ENCODE measurements at places on chromosomes 7 and 10.

GRCh38 chr7:11557627-11558026 lies 274.4 kb downstream of the THSD7A start:
- no peak for DNase-seq

DNA sequence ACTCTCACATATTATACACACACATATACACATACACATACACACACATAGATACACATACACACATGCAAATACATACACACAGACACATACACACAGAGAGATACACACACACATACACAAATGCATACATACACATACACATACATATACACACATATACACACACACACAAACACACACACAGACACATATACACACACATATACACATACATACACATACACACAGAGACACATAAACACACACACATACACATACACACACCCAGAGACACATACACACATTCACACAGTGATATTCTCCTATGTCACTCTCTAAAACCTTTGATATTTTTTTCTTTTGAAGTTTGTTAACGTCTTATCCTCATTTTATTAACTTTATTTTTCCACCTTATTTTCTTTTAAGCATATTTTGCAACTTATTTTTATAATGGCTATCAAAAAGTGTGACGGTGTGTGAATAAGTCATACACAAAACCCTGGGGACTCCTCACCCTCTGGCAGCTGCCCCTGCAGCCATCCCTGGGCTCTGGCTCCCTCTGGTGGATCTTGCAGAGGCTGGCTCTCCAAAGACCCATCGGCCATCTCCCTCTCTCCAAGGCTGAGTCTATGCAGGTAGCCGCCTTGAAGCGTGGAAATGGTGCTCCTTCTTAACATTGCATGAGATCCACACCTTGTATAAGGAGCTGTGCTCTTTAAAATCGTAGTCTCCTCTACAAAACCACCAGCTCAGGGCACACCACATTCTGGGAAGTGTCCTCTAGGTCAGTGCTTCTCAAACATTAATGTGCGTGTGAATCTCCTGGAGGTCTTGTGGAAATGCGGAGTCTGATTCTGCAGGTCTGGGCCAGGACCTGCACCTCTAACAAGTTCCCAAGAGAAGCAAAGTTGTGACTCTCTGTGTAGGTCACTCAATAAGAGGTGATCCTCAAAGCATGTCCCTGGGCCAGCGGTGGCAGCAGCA lies 4.1 kb upstream of the C10orf120 start:
- peak; percentile 22 for DNase-seq

DNA sequence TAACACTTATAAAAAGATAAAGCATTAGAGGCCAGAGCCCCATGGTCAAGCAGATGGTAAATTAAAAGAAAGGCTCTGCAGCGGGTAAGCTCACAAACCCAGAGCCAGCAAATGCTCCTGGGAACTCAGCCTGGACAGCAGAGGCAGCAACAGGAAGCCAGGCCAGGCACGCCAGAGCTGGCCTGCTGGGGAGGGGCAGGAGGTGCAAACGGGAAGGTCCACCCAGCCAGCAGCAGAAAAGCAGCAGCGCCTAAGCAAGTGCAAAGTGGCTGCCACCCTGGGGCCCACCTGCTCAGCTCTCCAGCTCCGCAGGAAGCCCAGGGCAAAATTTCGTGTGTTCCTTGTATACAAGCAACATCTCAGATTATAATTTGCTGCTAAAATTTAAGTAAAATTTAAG lies 82.7 kb upstream of the GPR22 start:
- DNase-seq: no peak

DNA sequence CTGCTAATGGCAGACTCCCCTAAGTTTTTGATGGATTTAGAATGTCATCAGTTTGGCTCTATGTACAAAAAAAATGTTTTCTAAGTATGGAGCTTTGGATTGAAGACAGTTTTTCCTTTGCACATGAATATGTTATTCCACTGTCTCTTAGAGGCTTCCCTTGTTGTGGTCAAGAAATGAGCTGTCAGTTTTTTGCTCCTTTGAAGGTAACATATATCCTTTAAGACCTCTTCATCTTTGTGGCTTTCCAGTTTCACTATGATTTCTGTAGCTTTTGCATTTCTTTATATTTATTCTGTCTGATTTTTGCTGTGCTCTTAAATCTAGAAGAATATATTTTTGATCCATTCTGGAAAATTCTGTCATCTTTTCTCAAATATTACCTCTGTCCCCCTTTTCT lies 15.8 kb upstream of the ODAD2 start:
- DNase-seq: no peak

DNA sequence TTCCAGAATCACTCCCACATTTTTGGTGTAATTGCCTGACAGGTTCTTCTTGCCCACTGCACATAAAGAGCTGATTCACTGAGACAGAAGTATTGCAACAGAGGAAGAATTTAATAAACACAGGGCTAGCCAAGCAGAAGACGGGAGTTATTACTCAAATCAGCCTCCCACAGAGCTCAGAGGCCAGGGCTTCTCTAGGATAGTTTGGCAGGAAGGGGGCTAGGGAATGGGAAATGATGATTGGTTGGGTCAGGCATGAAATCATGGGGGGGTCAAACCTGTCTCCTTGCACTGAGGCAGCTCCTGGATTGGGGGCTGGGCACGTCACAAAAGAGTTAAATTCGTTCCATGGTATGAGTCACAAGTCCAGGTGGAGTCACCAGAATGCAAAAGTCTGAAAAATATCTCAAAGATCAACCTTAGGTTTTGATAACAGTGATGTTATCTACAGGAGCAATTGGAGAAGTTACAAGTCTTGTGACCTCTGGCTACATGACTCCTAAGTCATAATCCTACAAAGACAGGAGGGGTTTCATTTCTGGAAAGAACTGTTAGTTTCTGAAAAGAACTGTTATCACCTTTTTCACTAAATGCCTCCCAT lies 30.2 kb upstream of the ERCC6 start:
- no peak for DNase-seq

- no peak for DNase-seq
These were observed 50.6 kb downstream of the MGMT start for GRCh38 chr10:129517680-129518057.

DNA sequence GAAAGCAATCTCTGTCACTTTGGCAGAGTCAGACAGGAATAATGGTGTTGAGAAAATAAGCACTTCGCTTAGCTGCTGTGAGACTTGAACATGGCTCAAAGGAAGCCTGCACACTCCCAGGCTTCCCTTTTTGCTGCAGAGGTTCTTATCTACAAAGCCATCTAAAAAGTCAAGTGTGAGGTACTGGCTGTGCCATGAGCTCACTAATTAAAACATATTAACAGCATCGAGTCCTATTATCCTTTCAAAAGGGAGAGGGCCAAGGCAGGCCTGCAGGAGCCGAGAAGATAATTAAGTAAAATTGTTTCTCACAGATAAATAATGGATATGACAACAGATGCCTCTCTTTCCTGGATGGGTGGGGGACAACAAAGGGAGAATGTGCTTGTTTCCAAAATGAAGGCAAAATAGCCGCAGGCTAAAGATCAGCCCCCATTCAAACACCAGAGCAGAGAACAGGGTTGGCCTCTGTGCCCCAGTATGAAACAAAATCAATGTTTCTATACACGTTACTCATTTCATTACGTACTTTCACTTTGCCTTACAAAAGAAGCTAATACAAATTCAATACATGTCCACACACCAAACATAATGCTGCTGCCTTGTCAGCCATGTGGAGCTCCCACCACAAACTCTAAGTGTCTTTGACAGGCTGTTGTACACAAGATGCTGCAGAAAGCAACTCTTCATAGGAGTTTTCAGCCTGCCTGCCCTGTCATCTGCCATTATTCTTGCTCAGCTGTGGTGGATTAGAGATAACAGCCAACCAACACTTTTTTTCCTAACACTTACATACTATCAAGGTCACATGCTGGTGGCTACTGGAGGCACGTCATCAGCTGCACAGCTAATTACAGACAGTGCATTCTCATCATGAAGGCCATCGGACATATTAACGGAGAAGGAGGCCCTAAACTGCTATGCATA lies 55.3 kb downstream of the ELAPOR2 start:
- DNase-seq: no peak

DNA sequence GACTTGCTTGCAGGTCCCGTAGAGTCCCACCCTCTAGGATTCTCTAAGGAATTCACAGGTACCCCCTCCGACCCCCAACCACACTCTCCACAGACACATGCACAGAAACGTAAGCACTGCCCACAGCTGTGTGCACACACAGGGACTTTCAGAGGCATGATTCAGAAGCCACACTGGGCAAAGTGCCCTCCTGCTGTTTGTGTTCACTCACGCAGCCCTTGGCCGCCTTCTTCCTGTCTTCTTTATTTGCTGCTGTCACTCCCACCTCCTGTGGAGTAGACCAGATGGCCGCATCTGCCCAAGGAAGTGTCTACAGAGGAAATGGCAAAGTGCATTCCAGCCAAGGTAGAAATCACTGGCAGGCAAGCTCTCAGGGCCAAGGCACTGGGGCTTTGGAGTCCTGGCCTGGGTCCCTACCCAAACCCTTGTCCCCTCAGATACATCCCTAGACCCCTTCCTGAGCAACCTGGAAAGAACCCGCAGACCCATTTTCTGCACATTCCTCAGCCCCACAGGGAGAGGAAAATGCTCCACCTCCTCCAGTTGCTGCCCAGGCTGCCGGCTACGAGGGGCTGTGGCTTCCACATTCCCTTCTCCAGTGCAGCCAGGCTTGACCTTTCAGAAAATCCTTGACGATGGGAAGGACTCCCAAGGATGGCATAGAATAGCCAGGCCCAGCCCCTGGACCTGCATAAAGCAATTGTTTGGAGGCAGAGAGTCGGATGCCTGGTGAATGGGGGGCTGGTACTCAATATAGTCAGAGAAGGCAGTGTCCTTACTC lies 21.6 kb upstream of the GIMAP8 start:
- DNase-seq: no peak

- DNase-seq: no peak
These were observed 131.1 kb downstream of the WDR37 start for GRCh38 chr10:1187151-1187854.

- DNase-seq: no peak
These were observed 154.8 kb downstream of the LRRC4 start for GRCh38 chr7:127876393-127876792.

- DNase-seq: no peak
These were observed 616.4 kb upstream of the MGMT start for GRCh38 chr10:128850647-128851046.

- no peak for DNase-seq
These were observed 767.7 kb downstream of the KCNMA1 start for GRCh38 chr10:76869931-76870330.

- DNase-seq: no peak
These were observed 37.7 kb downstream of the NAMPT start for GRCh38 chr7:106246902-106247711.

GRCh38 chr10:93746844-93747284 lies 10.9 kb upstream of the LGI1 start:
- no peak for DNase-seq

GRCh38 chr10:32269343-32270100 lies 77.4 kb downstream of the EPC1 start:
- DNase-seq: no peak

GRCh38 chr10:28600056-28600455 lies 67.1 kb downstream of the WAC start:
- DNase-seq: no peak

DNA sequence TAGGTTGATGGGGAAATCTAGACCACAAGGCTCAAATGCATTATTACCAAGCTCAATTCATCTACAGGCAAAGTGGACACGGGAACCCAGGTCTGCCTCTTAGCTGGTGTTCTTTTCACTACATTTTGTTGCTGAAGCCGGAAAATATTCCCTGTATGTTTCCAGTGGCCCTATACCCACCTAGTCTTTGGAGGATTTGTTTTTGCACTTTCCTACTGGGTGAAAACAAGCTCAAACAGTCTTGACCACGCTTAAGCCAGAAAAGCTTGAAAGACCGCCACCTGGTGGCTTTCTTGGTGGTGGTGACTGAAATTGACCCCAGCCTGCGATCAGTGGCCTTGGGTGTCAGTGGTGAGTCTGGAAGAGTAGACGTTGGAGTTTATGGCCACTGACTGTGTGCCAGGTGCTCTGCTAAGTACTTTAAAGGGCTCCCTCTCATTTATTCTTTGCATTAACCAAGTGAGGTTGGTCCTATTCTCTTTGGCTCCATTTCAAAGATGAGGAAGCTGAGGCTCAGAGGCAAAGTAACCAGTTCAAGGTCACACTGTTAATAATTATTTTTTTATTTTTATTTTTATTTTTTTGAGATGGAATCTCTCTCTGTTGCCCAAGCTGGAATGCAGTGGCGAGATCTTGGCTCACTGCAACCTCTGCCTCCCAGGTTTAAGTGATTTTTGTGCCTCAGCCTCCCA lies 11.1 kb upstream of the CRTAC1 start:
- DNase-seq: peak; percentile 6

GRCh38 chr10:13440185-13441061 lies 88.4 kb downstream of the BEND7 start:
- DNase-seq: peak; percentile 11

DNA sequence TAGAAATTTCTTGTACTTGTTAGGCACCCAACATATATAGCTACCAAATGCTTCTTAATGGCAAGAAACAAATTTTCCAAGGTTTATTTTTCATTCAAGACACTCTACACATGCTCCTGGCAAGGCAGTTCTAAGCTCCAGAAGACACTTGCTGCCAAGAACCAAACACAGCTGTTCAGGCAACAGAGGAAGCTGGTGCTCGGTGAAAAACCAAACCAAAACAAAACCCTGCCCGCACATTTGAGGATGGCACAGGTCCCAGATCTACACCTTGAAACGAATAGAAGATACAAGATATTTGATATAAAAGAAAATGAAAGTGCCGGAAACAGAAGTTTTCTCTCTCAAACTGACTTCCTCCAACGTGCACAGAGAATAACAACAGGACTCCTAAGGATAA lies 4.9 kb upstream of the DNTT start:
- DNase-seq: peak; percentile 9

DNA sequence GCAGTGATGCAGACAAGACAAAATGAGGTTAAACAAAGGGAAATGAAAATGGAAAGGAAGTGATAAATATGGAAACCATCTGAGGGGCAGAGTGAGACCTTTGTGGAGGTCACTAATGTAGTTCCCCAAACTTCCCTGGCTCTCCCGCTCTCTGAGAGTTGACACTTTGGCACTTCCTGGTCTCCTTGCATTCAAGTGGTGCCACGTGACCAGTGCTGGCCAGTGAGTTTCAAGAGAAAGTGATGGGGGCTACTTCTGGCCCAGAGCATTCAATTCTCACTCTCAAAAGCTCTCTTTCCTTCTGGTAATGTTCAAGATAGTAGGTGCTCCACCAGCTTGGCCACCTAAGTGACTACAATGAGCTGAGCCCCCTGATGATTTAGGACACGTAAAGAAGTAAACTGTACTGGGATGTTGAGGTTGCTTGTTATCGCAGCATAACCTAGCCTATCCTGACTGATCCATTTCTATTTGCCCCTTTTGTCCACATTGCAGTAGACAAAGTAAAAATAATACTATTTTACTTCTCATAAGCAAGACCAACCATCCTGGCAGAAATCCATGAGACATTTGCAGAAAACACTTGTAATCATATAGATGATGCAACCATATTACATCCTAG lies 242.0 kb upstream of the YAE1 start:
- no peak for DNase-seq

DNA sequence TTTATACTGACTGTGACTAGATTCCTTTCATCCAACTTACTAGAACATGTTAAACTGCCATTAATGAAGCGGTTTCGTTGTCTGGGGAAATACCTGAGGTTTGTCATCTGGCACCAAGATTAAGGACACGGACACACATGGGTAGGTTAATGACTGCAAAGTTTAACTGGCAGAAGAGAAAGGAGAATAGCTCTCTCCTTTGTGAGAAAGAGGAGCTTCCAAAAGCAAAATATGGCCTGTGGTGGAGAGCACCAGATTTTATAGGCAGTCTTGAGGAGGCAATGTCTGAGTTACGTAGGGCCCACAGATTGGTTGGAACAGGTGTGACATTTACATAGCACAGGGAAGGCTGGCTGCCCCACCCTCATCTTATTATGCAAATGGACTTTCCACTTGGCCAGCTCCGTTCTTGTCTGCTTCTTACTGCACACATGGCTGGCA lies 1193.0 kb upstream of the CELF2 start:
- no peak for DNase-seq

Data from activated naive CD4-positive, alpha-beta T cell (primary cell).